Ureter (tissue), 1 donor: ENCODE measurements at places on chromosomes 5 and 9. TPM values are rescaled to one million over a fixed set of nuclear protein-coding genes. Genes with fewer than 3 reads are reported as not detected.

The SLC45A2 gene
- not detected for total RNA-seq

The LPCAT1 gene
- total RNA-seq: 48.0 TPM

The GRXCR2 gene
- not detected for total RNA-seq

The DENND4C gene
- total RNA-seq: 110 TPM

The C5orf22 gene
- 31.5 TPM for total RNA-seq

The SDHA gene
- 98.2 TPM for total RNA-seq

The RFX3 gene
- total RNA-seq: 19.2 TPM

The CCNH gene
- total RNA-seq: 68.6 TPM

The TNFSF8 gene
- total RNA-seq: 1.5 TPM

The WDR36 gene
- total RNA-seq: 33.9 TPM

The PFN3 gene
- total RNA-seq: not detected

The C5orf52 gene
- total RNA-seq: not detected

The FLT4 gene
- 12.1 TPM for total RNA-seq

The ATP10B gene
- total RNA-seq: 25.1 TPM

The OBP2B gene
- total RNA-seq: not detected

The TAS2R1 gene
- not detected for total RNA-seq

The C9 gene
- not detected for total RNA-seq

The FCN2 gene
- 0.49 TPM for total RNA-seq
